ENCODE measurements at places on chromosomes 7 and 10. TPM values are rescaled to one million over a fixed set of nuclear protein-coding genes. Genes with fewer than 3 reads are reported as not detected.

The ZNF804B gene
- total RNA-seq = not detected

The BAIAP2L1 gene
- 53.9 TPM for total RNA-seq

The PODXL gene
- total RNA-seq = 47.9 TPM

The ARHGAP22 gene
- 3.7 TPM for total RNA-seq

Data from A549 treated with CORT108297 at 1 μM for 4 hours (cell line).